Osteocyte (in vitro differentiated cells): ENCODE measurements at places on chromosomes 4 and X. TPM values are rescaled to one million over a fixed set of nuclear protein-coding genes. Genes with fewer than 3 reads are reported as not detected.

DNA sequence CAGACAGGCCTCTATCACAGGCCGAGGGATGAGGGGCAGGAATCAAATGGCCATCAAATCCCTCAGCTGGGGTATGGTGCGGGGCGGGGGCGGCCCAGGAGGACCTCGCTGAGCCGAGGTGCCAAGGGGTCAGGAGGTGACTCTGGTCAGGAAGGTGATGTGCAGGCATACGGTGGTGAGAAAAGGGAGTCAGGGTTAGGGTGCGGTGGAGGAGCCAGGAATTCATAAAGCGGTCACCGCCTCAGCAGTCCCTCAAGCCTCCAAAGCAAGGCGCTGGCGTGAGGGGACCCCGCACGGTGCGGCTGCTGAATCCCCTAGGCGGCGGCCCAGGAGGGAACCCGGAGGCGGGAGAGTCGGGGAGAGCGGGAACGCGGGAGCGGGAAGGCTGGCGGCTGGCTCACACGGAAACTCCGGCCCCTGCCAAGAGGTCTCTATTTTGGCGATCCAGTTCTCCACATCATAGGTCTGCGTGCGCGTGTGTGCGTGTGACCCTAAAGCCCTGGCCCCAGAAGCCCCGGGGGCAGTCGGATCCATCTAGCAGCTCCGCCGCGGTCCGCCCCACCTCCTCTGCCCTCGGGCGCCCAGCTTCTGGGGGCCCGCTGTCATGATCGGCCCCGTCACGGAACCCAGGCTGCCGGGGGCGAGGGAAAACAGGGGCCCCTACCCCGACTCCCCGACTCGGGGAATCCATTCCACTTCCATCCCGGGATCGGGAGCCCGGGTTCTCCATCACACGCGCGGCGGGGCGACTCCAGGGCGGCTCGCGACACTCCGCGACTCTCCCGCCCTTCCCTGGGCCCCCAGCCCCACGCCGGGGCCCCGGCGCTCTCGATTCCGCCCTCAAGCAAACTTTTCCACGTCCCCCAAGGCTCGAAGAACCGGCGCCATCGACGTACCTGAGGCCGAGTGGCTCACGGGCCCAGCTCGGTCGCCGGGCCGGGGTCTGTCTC is 593 bp downstream of the ELF4 start:
- DNase-seq = no peak
- H3K27ac ChIP-seq = peak overlapping the region; percentile 86
- no peaks in the 10 kb centered on the region for H3K36me3 ChIP-seq
- peak overlapping the region; percentile 88 for H3K4me3 ChIP-seq
- H3K4me1 ChIP-seq = peaks cover 50% of the 10 kb centered on the region

DNA sequence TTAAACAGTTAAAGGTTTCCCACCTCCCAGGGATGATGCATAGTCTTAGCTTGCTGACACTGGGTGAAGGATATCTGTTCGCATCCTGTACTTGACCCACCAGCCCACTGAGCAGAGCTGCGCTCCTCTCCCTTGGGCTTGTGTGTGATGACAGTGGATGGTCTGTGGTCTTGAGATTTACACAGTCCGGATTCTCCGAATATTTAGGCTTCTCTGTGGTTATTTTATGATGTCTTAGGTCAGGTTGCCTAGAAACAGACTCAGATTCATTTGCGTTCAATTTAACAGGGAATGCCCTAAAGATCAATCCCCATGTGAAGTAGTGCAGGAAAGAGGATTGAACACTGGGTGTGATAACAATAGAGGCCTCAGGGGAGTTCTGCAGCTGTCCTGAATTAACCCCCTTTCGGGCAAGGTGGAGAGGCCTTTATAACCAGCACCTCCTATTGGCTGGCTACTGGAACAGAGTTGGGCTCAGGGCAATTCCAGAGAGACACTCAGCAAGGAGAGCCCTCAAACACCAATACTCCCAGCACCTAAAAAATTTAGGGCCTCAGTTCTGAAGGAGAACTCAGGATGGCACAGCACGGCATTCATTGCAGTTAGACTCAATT is 653.2 kb upstream of the GALNT7 start:
- H3K4me1 ChIP-seq = peaks cover 15% of the 10 kb centered on the region
- peaks cover 4% of the 10 kb centered on the region for H3K36me3 ChIP-seq
- no peak overlapping the region for H3K4me3 ChIP-seq

GRCh38 chr4:156191044-156191781 is 237.5 kb upstream of the CTSO start:
- no peak for DNase-seq
- H3K27me3 ChIP-seq = no peaks in the 10 kb centered on the region
- no peaks in the 10 kb centered on the region for H3K36me3 ChIP-seq
- no peak overlapping the region for H3K4me3 ChIP-seq
- H3K27ac ChIP-seq = no peak overlapping the region

DNA sequence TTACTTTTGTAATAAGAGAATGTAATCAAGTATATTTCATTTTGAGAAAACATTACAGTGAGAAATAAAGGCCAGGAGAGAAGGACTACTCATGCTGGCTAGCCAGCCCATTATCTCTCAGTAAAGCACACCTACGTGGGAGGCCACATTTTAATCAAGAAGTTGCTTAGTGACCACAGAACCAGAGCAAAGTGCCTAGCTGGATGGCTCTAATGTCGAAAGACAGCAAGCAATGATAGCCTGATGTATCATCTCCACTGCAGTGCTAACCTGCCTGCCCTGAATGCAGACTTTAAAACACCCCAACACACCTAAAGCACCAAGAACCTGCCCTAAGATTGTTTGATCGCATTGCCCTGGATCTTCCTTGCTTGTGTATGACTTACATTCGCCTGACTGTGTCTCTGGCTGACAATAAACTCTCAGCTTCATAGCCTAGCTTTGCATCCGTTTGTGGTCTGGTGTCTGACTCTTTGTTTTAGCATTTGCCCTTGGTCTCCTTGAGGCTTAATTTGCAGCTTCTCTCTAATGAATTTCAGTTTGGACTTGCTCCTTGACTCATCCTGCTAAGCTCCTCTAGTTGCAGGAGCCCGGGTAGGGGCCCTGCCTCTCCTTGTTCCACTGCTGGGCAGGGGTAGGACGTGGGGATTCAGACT is 31.4 kb upstream of the SOWAHD start:
- H3K4me1 ChIP-seq = no peaks in the 10 kb centered on the region
- H3K27me3 ChIP-seq = peaks cover 3% of the 10 kb centered on the region
- no peak overlapping the region for H3K27ac ChIP-seq
- DNase-seq = peak; percentile 15
- H3K36me3 ChIP-seq = no peaks in the 10 kb centered on the region

DCAF8L2 gene
- not detected in 2 replicates for total RNA-seq

GRCh38 chr4:53658029-53658428 is 66.7 kb upstream of the LNX1 start:
- H3K27me3 ChIP-seq = no peaks in the 10 kb centered on the region
- peaks cover 25% of the 10 kb centered on the region for H3K4me1 ChIP-seq
- DNase-seq = no peak

UGT2B11 gene
- total RNA-seq = not detected in 2 replicates

GRCh38 chr4:143260750-143261149 is 75.9 kb upstream of the GAB1 start:
- no peak overlapping the region for H3K4me3 ChIP-seq
- H3K27me3 ChIP-seq = no peaks in the 10 kb centered on the region
- no peak for DNase-seq
- no peak overlapping the region for H3K27ac ChIP-seq

ARX gene
- total RNA-seq = not detected in 2 replicates

CSAG2 gene
- not detected in 2 replicates for total RNA-seq

DNA sequence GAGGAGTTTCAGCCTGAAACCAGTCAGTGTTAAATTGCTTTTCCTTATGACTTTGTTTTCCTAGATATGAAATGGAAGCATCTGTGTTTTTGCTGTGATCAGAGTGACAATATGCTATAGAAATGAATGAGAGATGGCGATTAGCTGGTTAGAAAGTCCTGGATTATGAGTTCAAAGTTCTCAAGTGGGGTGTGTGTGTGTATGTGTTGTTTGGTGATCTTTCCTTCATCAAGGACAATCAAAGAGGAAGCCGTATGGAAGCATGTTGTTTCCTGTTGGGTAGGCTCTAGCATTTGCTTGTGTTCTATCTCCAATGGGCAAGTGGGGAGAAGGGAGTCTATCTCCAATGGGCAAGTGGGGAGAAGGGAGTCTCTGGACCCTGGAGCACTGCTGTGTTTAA is 64.0 kb upstream of the STX18 start:
- no peaks in the 10 kb centered on the region for H3K27me3 ChIP-seq
- H3K27ac ChIP-seq = no peak overlapping the region
- H3K36me3 ChIP-seq = peaks cover 1% of the 10 kb centered on the region
- no peak overlapping the region for H3K4me3 ChIP-seq
- H3K4me1 ChIP-seq = no peaks in the 10 kb centered on the region
- DNase-seq = no peak

ASB9 gene
- total RNA-seq = not detected in 2 replicates

GRCh38 chr4:112648263-112649054 is 11.5 kb downstream of the LARP7 start:
- H3K4me3 ChIP-seq = no peak overlapping the region
- no peaks in the 10 kb centered on the region for H3K27me3 ChIP-seq
- H3K36me3 ChIP-seq = peaks cover 39% of the 10 kb centered on the region
- no peak for DNase-seq

GRCh38 chr4:103634236-103634635 is 85.5 kb downstream of the TACR3 start:
- H3K36me3 ChIP-seq = no peaks in the 10 kb centered on the region
- H3K4me3 ChIP-seq = no peak overlapping the region
- H3K27ac ChIP-seq = no peak overlapping the region

GRCh38 chrX:30652527-30653414 is 452 bp upstream of the GK start:
- peaks cover 14% of the 10 kb centered on the region for H3K4me1 ChIP-seq
- no peaks in the 10 kb centered on the region for H3K27me3 ChIP-seq
- no peaks in the 10 kb centered on the region for H3K36me3 ChIP-seq
- peak overlapping the region; percentile 89 for H3K4me3 ChIP-seq

RBM46 gene
- not detected in 2 replicates for total RNA-seq

- H3K4me1 ChIP-seq = peaks cover 33% of the 10 kb centered on the region
- H3K36me3 ChIP-seq = peaks cover 2% of the 10 kb centered on the region
- no peak for DNase-seq
- H3K27ac ChIP-seq = peak overlapping the region; percentile 74
- H3K27me3 ChIP-seq = no peaks in the 10 kb centered on the region
Measured at GRCh38 chr4:173170182-173170778, 1.7 kb downstream of the GALNT7 start.

FGFBP1 gene
- not detected in 2 replicates for total RNA-seq

EVC gene
- 40.9 and 41.6 TPM in 2 replicates for total RNA-seq

PTTG2 gene
- not detected in 2 replicates for total RNA-seq

- H3K4me1 ChIP-seq = peaks cover 21% of the 10 kb centered on the region
- H3K36me3 ChIP-seq = no peaks in the 10 kb centered on the region
- no peaks in the 10 kb centered on the region for H3K27me3 ChIP-seq
- peak overlapping the region; percentile 12 for H3K4me3 ChIP-seq
Measured at GRCh38 chr4:74283614-74284013, 24.7 kb upstream of the EPGN start.

TREX2 gene
- total RNA-seq = 2.5 TPM in 2 replicates

RAB40A gene
- 0.24 and 0.68 TPM in 2 replicates for total RNA-seq

GRCh38 chr4:111639876-111640275 is 505.4 kb upstream of the FAM241A start:
- H3K36me3 ChIP-seq = no peaks in the 10 kb centered on the region
- H3K27ac ChIP-seq = no peak overlapping the region

GLRA3 gene
- total RNA-seq = not detected in 2 replicates

DNA sequence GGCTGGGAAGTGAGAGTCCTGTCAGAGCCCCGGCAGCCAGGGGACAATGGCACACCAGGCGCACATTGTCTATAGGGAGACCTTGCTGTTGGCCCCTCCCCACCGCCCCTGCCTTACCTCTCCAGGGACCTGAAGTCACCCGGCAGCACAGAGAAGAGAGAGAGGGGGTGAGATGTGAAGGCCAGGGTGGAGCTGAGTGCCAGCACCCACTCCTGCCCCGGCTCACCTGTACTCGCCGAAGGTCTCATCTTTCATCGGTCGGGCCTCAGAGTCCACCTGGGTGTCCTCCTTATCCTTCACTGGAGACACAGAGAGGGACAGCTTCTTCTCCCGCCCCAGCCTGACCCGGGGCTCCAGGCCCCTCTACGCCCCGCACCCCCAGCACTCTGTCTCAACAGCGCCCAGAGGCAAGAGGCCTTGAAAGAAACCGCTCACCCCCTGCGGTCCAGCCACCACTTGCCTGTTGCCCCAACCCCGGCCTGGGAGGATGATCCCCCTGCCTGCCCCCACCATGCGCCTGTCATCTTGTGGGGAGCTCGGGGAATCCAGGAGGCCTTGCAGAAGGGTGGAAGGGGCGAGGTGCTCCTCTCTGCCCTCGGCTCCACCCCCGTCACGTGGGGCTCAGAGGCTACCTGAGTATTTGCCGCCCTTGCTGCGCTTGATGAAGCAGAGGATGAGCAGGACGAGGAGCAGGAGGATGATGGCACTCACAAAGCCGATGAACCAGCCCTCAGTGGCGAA is 22.6 kb downstream of the L1CAM start:
- no peak overlapping the region for H3K4me3 ChIP-seq
- DNase-seq = no peak
- H3K36me3 ChIP-seq = no peaks in the 10 kb centered on the region
- no peaks in the 10 kb centered on the region for H3K27me3 ChIP-seq
- no peak overlapping the region for H3K27ac ChIP-seq

GRCh38 chr4:74415602-74416300 is 29.2 kb upstream of the AREG start:
- no peaks in the 10 kb centered on the region for H3K27me3 ChIP-seq
- H3K27ac ChIP-seq = no peak overlapping the region
- H3K36me3 ChIP-seq = no peaks in the 10 kb centered on the region
- DNase-seq = no peak
- H3K4me1 ChIP-seq = peaks cover 24% of the 10 kb centered on the region

- no peaks in the 10 kb centered on the region for H3K4me1 ChIP-seq
- no peak overlapping the region for H3K4me3 ChIP-seq
- H3K27ac ChIP-seq = no peak overlapping the region
- DNase-seq = no peak
Measured at GRCh38 chrX:139382529-139382928, 148.0 kb upstream of the F9 start.

DNA sequence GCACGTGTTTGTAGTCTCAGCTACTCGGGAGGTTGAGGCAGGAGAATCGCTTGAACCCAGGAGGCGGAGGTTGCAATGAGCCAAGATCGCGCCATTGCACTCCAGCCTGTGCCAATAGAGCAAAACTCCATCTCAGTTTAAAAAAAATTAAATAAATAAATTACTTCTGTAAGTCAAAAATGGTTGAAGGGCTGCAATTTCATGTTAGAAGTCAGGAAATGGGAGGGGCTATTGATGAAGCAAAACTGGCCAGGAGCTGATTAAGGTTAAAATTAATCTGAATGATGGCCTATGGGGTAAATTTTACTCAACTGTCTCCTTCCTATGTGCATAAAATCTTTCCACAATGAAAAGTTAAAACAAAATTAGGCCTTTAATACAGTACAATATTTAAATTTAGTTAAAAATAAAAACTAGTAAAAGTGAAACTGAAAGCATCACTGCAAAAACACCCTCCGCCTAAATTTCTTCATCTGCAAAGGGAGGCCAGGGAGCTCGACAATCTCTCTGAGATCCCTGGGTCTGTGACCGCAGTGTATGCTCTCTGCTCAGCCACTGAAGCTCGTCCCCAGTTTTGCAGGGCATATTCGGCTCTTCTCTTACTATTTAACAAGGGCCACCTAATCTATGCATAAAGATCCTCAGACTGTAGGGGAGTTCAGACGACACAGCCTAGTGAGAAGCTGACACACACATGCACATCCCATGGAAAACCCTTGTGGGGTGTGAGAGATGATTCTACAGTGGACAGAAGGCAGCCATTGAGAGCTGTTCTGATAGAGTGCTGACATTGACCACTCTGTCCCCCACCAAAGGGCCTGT is 57.2 kb downstream of the IRF2 start:
- peak overlapping the region; percentile 87 for H3K27ac ChIP-seq
- peak overlapping the region; percentile 18 for H3K4me3 ChIP-seq
- H3K27me3 ChIP-seq = no peaks in the 10 kb centered on the region
- H3K36me3 ChIP-seq = peaks cover 40% of the 10 kb centered on the region
- DNase-seq = no peak
